Ovary (tissue), 10 donors: ENCODE measurements at places on chromosomes 4 and X.

GRCh38 chr4:39085891-39086290 is 23.9 kb downstream of the KLHL5 start:
- no peak for DNase-seq

- DNase-seq = no peak
Measured at GRCh38 chrX:69067841-69068240, 97.4 kb downstream of the PJA1 start.

- DNase-seq = peak; percentile 29
Measured at GRCh38 chrX:9312922-9313867, 151.7 kb upstream of the TBL1X start.

GRCh38 chr4:39330353-39330752 is 35.8 kb downstream of the RFC1 start:
- no peak for DNase-seq

DNA sequence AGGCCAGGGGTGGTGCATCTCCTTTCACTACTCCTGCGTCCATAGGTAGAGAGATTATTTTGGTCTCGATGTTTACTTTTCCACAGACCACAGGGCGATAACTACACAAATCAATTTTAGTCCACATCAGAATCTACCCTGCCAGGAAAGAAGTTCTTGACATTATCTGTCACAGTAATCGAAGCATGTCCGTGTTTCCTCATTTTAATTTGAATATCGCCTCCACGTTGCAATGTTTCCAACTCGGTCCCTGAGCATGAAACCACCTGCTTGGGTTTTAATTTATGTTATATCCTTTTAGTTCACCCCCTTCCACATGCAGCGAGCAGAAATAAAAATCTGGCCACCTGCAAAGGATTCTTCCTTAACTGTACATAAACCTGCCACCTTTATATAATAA is 100.1 kb upstream of the ATXN3L start:
- no peak for DNase-seq

DNA sequence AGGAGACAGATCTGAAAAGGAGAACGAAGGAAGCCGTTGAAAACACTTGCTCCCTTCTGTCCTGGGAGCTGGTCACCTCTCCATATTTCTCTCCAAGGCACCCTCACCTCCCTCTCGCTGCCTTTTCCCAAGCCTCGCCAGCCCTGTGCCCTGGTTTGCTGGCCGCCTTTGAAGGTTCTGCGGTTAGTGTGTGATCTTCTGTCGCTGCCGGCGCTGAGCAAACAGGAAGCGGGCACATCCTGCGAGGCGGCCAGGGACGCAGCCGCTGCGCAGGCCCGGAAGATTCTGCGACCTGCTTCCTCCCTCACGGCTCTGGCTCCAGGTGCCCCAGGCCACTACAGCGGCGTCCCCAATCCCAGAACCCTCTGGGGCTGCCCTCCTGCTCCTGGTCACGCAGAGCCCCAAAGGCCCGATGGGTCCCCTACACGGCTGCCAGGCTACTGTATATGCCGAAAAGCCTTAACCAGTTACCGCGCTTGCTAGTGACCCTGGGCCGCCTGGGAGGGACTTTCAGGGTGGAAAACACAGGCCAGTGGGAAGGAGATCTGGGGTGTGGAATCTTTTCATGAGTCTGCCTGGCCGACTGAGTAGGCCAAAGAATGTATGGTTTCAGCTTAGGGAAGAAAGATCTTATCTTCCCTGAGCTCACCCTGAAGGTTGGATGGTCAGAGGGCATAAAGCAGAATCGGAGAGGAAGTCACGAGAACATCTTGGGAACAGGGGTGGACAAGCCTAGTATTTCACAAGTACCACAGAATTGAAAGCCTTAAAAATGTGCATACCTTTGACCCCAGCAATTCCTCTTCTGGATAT is 2.3 kb upstream of the SASH3 start:
- DNase-seq = no peak

DNA sequence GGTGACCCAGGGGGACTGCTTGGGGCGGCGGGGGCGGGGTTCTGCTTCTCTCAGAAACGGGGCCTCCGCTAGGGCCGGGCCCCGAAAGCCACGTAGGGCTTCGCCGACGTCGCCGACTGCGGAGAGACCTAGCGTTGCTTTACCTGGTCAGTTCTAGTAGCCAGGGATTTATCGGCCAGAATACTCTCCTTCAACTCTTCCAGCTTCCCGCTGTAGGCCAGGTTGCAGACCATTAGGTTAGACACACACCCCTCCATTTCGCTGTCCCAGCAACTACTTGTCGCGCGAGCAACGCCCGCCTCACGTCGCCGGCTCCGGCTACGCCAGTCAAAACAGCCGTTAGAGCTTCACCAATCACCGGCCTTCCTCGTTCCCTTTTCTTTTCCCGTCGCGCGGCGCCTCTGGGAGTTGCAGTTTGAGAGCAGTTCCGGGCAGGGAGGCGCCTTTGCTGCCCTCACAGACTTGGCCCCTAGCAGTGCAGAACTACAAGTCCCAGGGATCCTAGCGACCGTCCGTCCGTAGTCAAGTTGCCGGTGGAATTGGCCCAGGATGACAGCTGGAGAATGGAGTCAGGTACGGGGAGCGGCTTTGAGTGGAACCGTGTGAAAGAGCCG is at the start of the genes ATG4A and PSMD10:
Gene ATG4A (plus strand): TSS at position 515 of the 614 bp plus-strand sequence. CDS start 49 bp downstream, at position 564.
Gene PSMD10 (minus strand): TSS at position 279 of the 614 bp plus-strand sequence. CDS start 22 bp downstream, at position 257.
- DNase-seq = peak; percentile 85

DNA sequence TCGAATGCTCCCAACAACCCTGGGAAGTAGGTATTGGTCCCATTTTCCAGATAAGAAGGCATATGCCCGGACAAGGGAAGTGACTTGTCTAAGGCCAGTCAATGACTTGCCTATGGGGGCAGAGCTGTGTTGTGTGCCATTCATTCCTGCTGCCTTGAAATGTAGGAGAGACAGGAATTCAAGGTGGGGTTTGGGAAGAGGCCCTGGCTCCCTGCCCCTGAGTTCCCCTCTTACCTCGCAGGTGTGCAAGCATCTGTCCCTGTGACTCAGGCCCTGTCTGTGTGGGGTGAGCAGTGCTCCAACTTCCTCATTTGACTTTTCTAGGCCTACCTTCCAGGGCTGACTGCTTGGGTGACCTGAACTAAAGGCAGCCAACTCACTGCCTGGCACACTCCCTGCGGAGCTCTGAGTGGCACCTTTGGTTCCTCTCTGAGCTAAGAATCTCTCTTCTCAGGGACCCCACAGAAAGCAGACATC is 5.1 kb downstream of the EFNB1 start:
- no peak for DNase-seq

DNA sequence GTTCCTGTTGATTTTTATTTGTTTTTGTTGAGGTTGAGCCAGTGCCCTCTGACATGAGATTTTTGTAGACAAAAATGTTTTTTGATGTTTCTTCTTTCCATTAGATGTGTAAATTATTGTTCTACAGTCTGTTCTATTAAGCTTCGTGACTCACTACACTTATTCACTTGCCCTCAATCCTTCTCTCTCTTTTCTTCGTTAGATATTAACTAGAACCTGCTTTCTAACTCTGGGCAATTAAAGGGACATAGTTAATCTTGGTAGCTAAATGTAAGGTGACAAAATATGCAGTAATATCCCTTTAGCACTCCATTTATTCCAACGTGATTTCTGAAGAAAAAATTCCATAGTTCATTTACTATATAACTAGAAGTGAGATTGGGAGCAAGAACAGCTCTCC is 333.9 kb downstream of the PDHA2 start:
- no peak for DNase-seq

DNA sequence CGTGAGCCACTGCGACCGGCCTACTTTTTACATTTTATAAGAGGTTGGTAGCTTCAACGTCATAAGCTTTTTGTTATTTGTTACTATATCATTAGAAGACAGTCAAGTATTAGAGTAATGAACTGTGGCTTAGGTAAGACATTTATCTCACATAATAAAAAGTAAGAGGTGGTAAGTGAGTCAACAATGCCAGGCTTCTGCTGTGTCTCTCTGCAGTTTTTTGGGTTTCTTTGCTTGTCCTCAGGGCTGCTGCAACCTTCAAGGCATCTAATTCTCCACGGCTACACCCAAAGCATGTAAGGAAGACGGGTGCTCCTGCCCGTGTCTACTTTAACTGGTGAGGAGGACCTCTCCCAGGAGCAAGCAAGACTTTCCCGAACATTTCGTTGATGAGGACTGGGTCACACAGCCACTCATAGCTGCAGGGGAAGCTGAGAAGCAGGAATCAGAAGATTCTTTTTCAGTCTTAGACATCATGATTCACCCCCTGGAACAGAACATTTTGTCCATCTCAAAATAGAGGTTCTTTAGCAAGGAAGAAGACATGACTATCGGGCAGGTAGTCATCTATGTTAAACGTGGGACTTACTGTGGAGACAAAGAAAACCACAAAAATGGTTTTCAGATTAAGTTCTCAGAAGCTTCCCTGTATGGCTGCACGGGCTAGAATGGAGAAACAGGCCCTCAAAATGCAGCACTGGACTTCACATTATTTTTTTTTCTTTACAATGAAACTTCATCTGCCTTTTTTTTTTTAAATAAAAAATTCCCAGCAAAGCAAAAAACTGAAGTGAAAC is 13.0 kb upstream of the RHOH start:
- DNase-seq = no peak

DNA sequence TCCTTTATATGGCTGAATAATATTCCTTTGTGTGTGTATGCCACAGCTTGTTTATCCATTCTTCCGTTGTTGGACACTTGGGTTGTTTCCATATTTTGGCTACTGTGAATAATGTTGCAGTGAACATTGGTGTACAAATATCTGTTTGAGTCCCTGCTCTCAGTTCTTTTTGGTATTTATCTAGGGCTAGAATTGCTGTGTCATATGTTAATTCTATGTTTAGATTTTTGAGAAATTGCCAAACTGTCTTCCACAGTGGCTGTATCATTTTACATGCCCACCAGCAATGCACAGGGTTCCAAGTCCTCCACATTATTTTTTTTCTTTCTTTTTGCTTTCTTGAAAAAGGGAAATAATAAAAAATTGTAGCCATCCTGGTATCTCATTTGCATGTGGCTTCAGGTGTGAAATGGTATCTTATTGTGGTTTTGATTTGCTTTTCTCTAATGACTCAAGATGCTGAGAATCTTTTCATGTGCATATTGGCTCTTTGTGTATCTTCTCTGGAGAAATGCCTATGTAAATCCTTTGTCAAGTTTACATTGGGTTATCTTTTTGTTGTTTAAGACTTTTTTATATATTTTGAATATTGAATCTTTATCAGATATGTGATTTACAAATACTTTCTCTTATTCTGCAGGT is 129.7 kb downstream of the RAPGEF2 start:
- DNase-seq = no peak

- DNase-seq = no peak
Measured at GRCh38 chrX:115913575-115913974, 257.0 kb upstream of the AGTR2 start.

GRCh38 chr4:6917461-6918271 is 8.0 kb downstream of the TBC1D14 start:
- DNase-seq = peak; percentile 71

- no peak for DNase-seq
Measured at GRCh38 chr4:1792832-1793495, at the start of gene FGFR3. FGFR3 (plus strand) TSS chr4:1793293; CDS start chr4:1793935, 642 bp downstream.

DNA sequence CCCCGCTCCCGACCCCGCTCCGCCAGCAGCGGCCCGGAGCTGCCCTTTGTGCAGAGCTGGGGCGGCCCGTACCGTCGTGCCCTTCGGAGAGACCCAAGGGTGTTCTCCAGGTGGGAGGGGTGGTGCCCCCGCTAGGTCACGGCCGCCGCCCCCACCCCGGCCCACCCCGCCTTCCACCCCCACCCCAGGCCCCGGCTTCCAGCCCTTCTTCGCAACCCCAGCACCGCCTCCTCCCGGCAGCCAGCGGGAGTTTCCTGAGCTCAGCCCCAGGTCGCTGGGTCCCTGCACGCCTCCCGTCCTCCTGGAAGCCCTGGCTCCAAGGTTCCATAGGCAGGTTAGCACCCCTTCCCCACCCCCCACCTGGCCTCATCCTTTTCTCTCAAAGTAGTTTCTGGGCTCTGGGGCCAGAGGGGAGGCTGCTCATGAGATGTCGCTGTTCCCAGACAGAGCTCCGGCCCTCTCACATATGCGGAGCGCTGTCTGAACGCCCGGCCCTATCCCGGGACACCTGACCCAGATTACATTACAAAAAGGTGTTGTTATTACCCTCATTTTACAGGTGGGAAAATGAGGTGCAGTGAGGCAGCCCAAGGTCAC is 25.2 kb upstream of the FGFR3 start:
- no peak for DNase-seq
